ENCODE measurements at places on chromosomes 4 and X. TPM values are rescaled to one million over a fixed set of nuclear protein-coding genes. Genes with fewer than 3 reads are reported as not detected.
A peak's percentile ranks its signal among the peaks of the same experiment; 100 is the strongest.

DNA sequence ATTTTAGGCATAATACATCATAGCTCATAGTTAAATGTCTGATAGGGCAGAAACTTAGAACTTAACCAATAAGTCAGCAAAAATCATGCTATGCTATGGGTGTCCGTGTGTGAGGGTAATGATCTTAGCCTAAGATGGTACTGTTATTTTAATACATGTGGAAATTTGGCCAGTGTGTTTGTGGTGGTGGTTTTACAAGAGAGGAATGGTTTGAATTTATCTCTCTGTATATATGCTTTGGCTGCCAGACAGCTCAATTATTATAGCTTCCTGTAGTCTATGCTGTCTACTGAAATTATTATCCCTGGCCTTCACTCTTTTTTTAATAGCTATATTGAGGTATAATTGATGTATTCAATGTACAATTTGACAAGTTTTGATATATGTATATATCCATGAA lies 21.3 kb downstream of the ZNF330 start:
- DNase-seq, result no peak

- DNase-seq, result no peak
These were observed 14.1 kb downstream of the CTBP1 start for GRCh38 chr4:1234811-1235292.

GRCh38 chrX:44915361-44915868 lies 42.4 kb downstream of the KDM6A start:
- DNase-seq, result no peak

GRCh38 chrX:41332408-41333002 lies 1.5 kb upstream of the DDX3X start:
- peak; percentile 50 for DNase-seq

- DNase-seq, result peak; percentile 48
These were observed 118.4 kb downstream of the ASB9 start for GRCh38 chrX:15151267-15152186.

GRCh38 chr4:84631573-84631972 lies 48.6 kb downstream of the CDS1 start:
- no peak for DNase-seq

Gene CNKSR2
- 9.4 TPM for total RNA-seq

Gene PJA1
- total RNA-seq, result 21.0 TPM

GRCh38 chr4:156512622-156513021 lies 459.0 kb downstream of the PDGFC start:
- DNase-seq, result no peak

Gene GPM6B
- not detected for total RNA-seq

- DNase-seq, result no peak
These were observed 400.3 kb upstream of the CT83 start for GRCh38 chrX:116863029-116863428.

DNA sequence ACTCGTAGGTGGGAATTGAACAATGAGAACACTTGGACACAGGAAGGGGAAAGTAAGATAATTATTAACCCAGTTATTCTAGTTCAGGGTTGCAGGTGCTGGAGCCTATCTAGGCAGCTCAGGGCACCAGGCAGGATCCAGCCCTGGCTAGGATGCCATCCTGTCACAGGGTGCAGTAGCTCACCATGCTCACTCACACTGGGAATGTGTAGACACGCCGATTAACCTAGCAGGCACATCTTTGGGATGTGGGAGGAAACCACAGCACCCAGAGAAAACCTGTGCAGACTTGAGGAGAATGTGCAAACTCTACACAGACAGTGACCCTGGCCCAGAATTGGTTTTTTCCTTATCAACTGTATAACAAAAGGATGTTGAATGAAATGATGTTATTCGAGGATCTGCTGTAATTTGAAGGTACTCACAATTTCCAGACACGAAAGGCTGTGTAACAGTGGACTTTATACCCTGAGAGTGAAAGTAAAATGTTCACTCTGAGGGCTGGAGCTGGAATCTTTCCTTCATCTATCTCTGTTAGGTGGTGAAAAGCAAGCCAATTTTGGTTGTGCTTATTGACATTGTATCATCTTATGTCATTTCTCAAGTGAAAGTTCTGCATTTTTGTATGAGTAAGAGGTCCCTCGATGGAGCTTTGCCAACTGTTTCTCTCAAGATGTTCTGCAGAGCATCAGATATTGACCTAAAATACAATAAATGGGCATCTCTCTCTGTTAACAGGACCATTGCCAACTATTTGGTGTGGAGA lies 78.8 kb downstream of the PHEX start:
- DNase-seq, result no peak

DNA sequence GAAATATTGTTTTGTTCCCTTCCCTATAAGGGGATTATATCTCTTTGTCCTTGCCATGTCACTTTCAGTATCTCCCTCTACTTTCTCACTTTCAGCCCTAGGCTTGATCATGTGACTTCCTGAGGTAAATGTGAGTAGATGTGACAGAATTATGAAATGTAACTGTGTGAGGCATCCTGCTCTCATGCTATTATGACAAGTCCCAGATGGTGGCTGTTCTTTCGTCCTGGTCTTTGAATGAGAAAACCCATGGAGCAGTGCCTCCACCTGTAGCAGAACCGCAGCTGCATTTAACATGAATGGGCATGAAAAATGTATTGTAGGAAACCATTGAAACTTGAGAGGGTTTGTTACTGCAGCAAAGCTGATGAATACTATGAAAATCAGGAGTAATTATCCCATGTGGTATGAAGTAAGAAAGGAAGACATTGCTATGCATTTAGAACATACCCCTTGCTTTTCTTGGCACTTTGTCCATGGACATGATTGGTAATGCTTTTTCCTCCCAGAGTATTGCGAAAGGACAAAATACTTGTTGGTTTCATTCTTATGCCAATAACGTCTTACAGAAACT lies 202.2 kb upstream of the GPRIN3 start:
- peak; percentile 31 for DNase-seq

DNA sequence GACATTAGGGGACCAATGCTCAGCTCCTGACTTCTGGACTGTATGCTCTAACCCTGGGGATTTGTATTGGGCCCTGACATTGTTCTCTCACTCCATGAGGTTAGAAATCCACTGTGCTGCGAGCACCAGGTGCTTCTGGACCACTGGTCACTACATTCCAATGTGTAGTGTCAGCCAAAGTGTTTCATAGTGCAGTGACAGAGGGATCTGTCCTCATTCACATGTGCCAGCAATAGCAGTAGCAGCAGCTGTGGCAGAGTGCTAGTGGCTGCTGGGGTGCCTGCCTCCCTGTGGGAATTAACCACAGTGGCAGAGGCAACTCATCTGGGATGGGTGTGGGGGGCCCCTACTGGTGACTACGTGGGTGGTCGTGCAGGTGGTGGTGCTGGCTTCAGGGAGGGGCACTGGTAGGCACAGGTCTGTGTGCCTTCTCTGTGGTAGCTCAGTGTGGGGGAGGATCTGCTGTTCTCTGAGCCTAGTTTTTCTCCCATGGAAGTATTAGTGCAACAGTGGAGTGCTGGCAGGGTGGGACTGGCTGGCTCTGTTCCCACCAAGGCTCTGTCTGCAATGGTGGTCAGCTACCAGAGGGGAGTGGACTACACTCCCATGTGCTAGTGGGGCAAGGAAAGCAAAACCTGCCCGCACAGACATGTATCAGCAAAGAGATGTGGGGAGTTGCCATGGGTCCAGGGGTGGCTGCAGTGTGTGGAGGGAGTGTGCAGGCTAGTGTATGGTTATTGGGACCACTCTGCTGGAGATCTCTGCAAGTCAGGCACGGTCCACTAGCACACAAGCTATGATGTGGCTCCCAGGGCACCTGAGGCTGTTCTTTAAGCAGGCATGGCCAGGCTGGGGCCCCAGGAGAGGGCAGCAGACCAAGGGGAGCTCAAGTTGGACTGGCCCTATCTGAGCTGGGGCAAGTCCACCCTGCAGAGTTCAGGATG lies 78.5 kb downstream of the SCLT1 start:
- DNase-seq, result no peak

- no peak for DNase-seq
These were observed 48.6 kb downstream of the PLS3 start for GRCh38 chrX:115609621-115610020.

Gene RTL9
- not detected for total RNA-seq

Gene IL13RA2
- not detected for total RNA-seq

GRCh38 chr4:16607241-16608066 lies 291.0 kb downstream of the LDB2 start:
- no peak for DNase-seq

DNA sequence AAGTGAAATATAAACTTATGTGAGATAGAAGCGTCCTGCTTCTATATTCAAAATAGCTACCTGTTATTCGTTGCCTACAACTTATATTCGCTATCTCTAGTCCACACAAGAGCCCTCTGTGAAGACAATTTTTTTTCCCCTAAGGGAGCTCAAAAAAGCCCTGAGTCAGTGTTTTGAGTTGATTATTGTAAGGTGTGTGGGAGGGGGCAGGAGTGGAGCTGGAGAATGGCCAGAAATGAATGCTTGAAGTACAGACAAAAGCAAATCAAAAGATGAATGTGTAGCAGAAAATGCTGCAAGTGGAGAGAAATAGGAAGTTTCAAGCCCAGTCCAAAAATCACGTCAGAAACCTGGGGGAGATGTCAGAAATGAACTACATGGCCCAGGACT lies 655.0 kb upstream of the LCORL start:
- no peak for DNase-seq

Gene TTC29
- not detected for total RNA-seq

GRCh38 chrX:85375333-85375738 lies 4.1 kb downstream of the POF1B start:
- no peak for DNase-seq

GRCh38 chrX:101370888-101371504 lies 15.0 kb downstream of the BTK start:
- DNase-seq, result no peak

DNA sequence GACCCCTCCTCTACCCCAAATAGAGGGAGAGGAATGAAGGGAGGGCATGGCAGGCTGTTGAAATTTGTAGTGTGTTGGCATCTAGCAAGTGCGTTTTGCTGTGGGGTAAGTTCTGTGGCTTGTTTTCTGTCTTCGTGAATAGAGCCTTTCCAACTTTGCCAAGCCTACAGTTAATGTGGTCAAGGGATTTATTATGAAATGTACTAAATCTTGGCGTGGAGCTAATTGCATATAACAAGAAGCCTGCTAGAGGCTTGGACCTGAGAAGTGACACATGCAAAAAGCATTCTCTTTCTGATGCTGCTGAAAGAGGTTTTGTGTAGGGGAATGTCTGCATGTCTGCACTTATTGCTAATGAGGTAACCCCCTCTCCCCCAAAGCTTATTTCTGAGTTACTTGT lies 132.2 kb downstream of the BMPR1B start:
- no peak for DNase-seq

Gene AMTN
- total RNA-seq, result not detected

GRCh38 chr4:112589206-112589605 lies 47.5 kb downstream of the ZGRF1 start:
- DNase-seq, result no peak

DNA sequence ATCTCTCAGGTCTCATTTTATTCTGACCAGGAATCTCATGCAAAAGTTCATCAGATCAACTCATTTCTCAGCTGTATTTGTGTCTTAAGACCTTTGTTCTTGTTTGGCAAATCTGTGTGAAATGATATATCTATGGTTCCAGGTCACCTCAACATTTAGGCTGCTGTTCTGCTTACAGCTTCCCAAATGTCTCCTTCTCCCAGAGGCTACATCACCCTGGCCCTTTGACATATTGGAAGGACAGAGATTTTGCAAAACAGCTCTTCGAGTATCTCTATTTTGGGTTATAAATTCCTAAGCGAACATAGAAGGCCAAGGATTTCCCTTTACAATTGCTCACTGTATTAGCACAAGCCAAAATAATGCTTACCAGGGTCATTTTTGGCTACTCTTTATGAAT lies 57.5 kb upstream of the GIMD1 start:
- DNase-seq, result no peak

Gene KCND1
- total RNA-seq, result 2.5 TPM

- no peak for DNase-seq
These were observed 1005.5 kb downstream of the ARAP2 start for GRCh38 chr4:35238793-35239192.

- no peak for DNase-seq
These were observed 2246.0 kb downstream of the ARAP2 start for GRCh38 chr4:33998291-33998690.

Gene N4BP2
- 17.4 TPM for total RNA-seq

GRCh38 chrX:55160685-55161552 lies 59.2 kb upstream of the PAGE5 start:
- peak; percentile 94 for DNase-seq

Gene CCDC149
- total RNA-seq, result not detected

Gene HAND2
- total RNA-seq, result not detected

Gene KLF8
- 0.76 TPM for total RNA-seq

- DNase-seq, result no peak
These were observed 67.7 kb downstream of the RWDD4 start for GRCh38 chr4:183591301-183591700.

GRCh38 chr4:33111117-33111516 lies 2390.9 kb downstream of the PCDH7 start:
- DNase-seq, result no peak

DNA sequence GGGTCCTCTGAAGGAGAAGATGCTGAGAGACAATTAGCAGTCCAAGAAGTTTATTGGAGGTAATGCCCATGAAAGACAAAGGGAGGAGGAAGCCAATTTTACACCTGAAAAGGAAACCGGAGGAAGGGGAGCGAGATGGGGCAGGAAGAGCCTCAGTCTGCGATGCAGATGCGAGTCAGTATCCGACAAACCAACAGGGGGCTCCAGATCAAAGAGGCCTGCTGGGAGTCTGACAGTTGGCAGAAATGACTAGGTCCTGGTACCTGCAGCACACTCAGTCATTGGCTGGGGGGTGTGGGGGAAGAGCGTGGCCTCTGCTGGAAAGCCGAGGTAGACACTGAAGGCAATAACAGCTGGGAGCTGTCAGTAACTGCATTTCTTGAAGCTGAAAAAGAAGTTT lies 231.1 kb upstream of the CENPE start:
- peak; percentile 27 for DNase-seq

GRCh38 chr4:105274504-105274903 lies 127.8 kb downstream of the TET2 start:
- no peak for DNase-seq

DNA sequence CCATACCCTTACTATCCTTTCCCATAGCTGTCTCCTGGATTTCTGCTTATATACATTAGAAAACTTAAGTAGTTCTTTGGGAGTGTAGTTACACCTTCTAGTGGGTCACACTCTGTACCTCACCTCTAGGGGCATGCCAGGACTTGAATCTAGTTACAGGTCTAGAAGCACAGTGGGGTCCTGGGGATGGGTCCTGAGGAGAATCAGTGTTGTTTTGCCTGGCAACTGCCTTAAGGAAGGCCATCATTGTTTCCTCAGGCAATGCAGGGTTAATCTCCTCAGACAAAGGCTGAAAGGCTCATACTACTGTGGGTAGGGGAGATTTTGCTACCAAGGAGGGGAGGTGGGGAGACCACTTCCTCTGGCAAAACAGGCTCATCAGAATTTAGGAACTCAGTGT lies 750.3 kb downstream of the FAT4 start:
- DNase-seq, result no peak
